Uterus (tissue), 4 donors: ENCODE measurements at places on chromosomes 1 and 21. TPM values are rescaled to one million over a fixed set of nuclear protein-coding genes. Genes with fewer than 3 reads are reported as not detected.
A peak's percentile ranks its signal among the peaks of the same experiment; 100 is the strongest.

DNA sequence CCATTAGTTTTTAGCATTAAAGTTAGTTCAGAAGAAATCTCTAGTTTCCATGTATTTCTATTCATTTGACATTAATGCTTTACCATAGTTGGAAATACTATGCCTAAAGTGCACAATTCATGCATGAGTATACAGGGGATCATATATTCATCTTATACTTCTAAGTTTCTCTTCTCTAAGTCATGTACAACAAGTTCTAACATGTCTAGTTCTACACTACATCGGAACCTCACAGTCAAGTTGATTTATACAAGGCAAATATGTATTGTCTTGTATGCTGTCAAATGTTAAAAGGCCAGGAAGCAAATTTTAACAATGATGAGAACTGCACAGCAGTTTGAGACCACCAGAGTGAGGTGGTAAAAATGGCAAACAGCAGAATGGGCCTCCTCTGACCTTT lies 22.9 kb upstream of the MOB3C start:
- H3K36me3 ChIP-seq, result no peaks in the 10 kb centered on the region
- no peak overlapping the region for H3K27ac ChIP-seq
- DNase-seq, result no peak
- no peaks in the 10 kb centered on the region for H3K4me1 ChIP-seq
- H3K27me3 ChIP-seq, result no peaks in the 10 kb centered on the region

DNA sequence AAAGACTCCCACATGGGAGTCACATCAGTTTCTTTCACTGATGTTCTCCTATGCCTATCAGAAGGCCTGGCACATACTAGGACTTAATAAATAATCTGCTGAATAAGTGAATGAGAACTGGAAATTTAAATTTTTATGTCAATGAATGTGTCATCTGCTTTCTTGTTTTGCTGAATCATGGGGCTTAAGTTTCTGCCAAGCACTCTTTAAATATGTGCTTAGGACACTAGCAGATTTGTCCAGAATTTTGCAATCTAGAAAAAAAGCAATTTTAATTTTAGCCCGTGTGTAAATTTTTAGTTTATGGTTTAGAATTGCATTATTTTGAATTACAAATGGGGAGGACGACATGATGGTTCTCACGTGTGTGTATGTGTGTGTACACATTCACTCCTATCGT lies 803.1 kb downstream of the USP25 start:
- H3K4me3 ChIP-seq, result no peak overlapping the region
- no peak for DNase-seq
- peak overlapping the region; percentile 88 for H3K27ac ChIP-seq
- no peaks in the 10 kb centered on the region for H3K27me3 ChIP-seq
- no peaks in the 10 kb centered on the region for H3K36me3 ChIP-seq
- H3K4me1 ChIP-seq, result no peaks in the 10 kb centered on the region

GRCh38 chr1:54421101-54421504 lies 14.9 kb upstream of the SSBP3 start:
- no peak overlapping the region for H3K27ac ChIP-seq
- H3K36me3 ChIP-seq, result no peaks in the 10 kb centered on the region
- no peaks in the 10 kb centered on the region for H3K27me3 ChIP-seq
- no peaks in the 10 kb centered on the region for H3K4me1 ChIP-seq

GRCh38 chr1:25083481-25084345 lies 148.6 kb downstream of the SYF2 start:
- no peaks in the 10 kb centered on the region for H3K27me3 ChIP-seq
- DNase-seq, result no peak
- H3K36me3 ChIP-seq, result no peaks in the 10 kb centered on the region
- no peaks in the 10 kb centered on the region for H3K4me1 ChIP-seq
- no peak overlapping the region for H3K27ac ChIP-seq

GRCh38 chr1:27098431-27099134 lies 56.3 kb downstream of the SLC9A1 start:
- no peaks in the 10 kb centered on the region for H3K27me3 ChIP-seq
- H3K4me1 ChIP-seq, result peaks cover 6% of the 10 kb centered on the region
- H3K36me3 ChIP-seq, result no peaks in the 10 kb centered on the region

- no peaks in the 10 kb centered on the region for H3K4me1 ChIP-seq
- DNase-seq, result no peak
- no peaks in the 10 kb centered on the region for H3K27me3 ChIP-seq
- H3K27ac ChIP-seq, result no peak overlapping the region
These were observed 2.6 kb downstream of the CSF3R start for GRCh38 chr1:36480161-36480560.

- H3K4me3 ChIP-seq, result no peak overlapping the region
- no peak for DNase-seq
- no peaks in the 10 kb centered on the region for H3K36me3 ChIP-seq
- H3K27ac ChIP-seq, result no peak overlapping the region
These were observed 234.9 kb downstream of the RHOU start for GRCh38 chr1:228969953-228970800.

IGSF3 gene
- 11.6 TPM for total RNA-seq

- H3K27ac ChIP-seq, result peak overlapping the region; percentile 39
- peaks cover 11% of the 10 kb centered on the region for H3K4me1 ChIP-seq
- peak; percentile 13 for DNase-seq
- no peaks in the 10 kb centered on the region for H3K36me3 ChIP-seq
These were observed 79.5 kb downstream of the STUM start for GRCh38 chr1:226627924-226628611.

DNA sequence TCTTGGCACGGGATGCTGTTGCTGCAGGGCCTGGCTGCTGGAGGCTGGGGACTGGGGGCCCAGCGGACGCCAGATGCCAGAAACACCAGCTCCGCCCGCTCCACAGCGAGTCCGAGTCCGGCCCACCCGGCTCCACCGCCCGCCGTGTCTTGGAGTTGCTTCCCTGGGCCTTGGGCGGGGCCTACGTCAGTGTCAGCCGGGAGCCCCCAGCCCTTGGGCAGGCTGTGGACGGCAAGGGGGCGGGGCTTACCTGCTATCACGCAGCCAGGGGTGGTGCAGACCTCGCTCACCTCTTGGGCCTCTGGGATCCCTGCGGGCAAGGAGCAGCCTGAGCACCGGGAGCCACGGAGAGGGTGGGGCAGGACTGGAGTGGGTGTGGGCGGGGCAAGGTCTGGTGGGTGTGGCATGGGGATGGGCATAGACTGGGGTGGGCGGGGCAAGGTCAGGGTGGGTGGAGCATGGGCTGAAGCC lies 21.8 kb downstream of the MMEL1 start:
- H3K36me3 ChIP-seq, result no peaks in the 10 kb centered on the region
- DNase-seq, result no peak
- H3K27me3 ChIP-seq, result no peaks in the 10 kb centered on the region
- no peak overlapping the region for H3K27ac ChIP-seq

LAD1 gene
- 4.8 TPM for total RNA-seq

- DNase-seq, result no peak
- H3K36me3 ChIP-seq, result no peaks in the 10 kb centered on the region
- H3K27me3 ChIP-seq, result no peaks in the 10 kb centered on the region
- H3K4me3 ChIP-seq, result no peak overlapping the region
These were observed 9.7 kb downstream of the CD2 start for GRCh38 chr1:116763787-116764465.

- H3K27me3 ChIP-seq, result no peaks in the 10 kb centered on the region
- peaks cover 6% of the 10 kb centered on the region for H3K4me1 ChIP-seq
- H3K36me3 ChIP-seq, result no peaks in the 10 kb centered on the region
- H3K4me3 ChIP-seq, result no peak overlapping the region
These were observed 21.3 kb downstream of the TMCC2 start for GRCh38 chr1:205248793-205249601.

- H3K4me3 ChIP-seq, result peak overlapping the region; percentile 75
- no peak for DNase-seq
- no peaks in the 10 kb centered on the region for H3K36me3 ChIP-seq
- H3K4me1 ChIP-seq, result peaks cover 6% of the 10 kb centered on the region
These were observed 506 bp downstream of the C1orf50 start for GRCh38 chr1:42767510-42768000.

DNA sequence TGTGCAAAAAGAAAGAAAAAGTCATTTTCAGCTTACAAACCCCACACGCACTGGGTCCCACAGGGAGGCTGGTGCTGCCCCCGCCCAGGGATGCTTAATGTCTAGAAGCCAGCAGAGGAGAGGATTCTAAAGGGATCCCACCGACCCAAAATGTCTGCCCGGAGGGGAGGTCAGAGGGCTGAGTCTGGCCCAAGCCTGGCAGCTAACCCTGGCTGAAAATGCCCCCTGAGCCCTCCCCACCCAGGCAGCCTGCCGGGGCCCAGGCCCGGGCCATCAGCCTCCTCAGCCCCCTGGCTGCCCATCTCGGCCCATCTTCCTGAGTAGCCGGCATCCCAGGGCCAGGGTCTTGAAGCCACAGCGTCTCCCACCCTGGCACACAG lies 33.5 kb downstream of the ACOT7 start:
- H3K27me3 ChIP-seq, result no peaks in the 10 kb centered on the region
- no peak overlapping the region for H3K4me3 ChIP-seq
- no peaks in the 10 kb centered on the region for H3K4me1 ChIP-seq
- peak overlapping the region; percentile 73 for H3K27ac ChIP-seq

HSD11B1 gene
- 12.8 TPM for total RNA-seq

FCGR3B gene
- 1.1 TPM for total RNA-seq

SMIM1 gene
- total RNA-seq, result 4.4 TPM

GRCh38 chr1:83064589-83065242 lies 934.2 kb downstream of the TTLL7 start:
- H3K36me3 ChIP-seq, result no peaks in the 10 kb centered on the region
- no peak overlapping the region for H3K4me3 ChIP-seq
- no peaks in the 10 kb centered on the region for H3K4me1 ChIP-seq
- no peak for DNase-seq
- no peaks in the 10 kb centered on the region for H3K27me3 ChIP-seq
- no peak overlapping the region for H3K27ac ChIP-seq

GRCh38 chr1:219882096-219882495 lies 46.3 kb downstream of the SLC30A10 start:
- DNase-seq, result no peak
- H3K27ac ChIP-seq, result no peak overlapping the region
- no peaks in the 10 kb centered on the region for H3K36me3 ChIP-seq
- H3K4me3 ChIP-seq, result no peak overlapping the region
- no peaks in the 10 kb centered on the region for H3K4me1 ChIP-seq

DNA sequence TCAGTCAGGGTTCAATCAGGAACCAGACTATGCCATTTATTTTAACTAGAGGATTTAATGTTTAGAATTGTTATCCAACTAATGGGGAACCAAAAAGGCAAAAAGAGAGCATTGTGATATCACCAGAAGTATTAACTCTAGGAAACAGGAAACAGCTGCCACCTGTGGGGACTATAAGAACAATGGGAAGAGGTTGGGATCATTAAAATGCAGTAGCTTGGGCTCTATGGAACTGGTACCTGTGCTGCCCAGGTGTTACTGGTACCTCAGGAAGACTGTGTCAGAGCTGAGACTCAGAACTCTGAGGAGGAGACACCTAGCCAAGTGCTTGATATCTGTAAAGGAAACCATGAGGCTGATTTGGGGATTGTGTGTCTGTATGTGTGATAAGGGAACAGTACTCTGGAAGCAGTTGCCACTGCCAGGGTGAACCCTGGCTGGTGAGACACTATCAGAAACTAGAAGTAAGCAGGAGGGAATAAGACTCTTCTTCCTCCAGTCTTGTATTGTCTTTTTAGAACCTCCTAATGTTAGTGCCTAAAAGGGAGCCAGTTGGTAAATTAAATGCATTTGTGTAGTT lies 49.4 kb downstream of the MAN1A2 start:
- H3K4me1 ChIP-seq, result no peaks in the 10 kb centered on the region
- H3K36me3 ChIP-seq, result no peaks in the 10 kb centered on the region
- no peak overlapping the region for H3K27ac ChIP-seq
- no peak for DNase-seq

DNA sequence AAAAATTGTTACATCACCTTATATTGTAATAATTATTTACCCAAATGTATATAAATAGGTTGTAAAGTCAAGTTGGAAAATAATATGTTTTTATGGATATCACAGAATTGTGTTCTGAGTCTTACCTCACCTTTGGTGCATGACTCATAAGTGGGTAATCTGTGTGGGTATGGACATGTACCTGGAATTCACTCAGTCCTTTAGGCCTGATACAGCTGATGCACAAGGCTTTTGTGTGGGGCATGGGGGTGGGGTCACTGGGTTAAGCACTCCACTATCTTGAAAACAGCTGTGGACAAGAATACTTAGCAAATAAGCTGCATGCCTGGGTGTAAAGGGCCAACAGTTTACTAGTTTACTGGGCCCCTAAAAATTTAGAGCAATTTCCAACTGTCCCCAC lies 34.4 kb downstream of the INKA2 start:
- no peaks in the 10 kb centered on the region for H3K27me3 ChIP-seq
- no peaks in the 10 kb centered on the region for H3K4me1 ChIP-seq
- no peak overlapping the region for H3K27ac ChIP-seq
- DNase-seq, result no peak

CNTN2 gene
- not detected for total RNA-seq

DNA sequence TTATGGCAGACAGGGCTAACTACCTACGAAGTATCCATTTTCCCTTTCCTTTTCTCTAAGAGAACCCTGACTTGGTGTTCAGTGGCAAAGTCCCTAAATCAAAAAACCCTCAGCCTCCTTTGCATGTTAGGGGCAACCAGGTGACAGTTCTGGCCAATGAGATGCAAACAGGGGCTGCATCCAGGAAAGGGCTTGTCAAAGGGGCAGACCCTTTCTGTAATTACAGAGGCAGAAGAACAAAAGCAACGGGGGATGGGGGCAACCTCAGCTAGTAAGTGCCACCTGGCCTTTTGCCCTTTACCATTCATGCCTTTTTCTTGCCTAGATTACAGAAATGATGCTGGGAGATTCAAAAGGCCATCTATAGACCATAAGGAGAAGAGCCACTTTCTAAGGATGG lies 34.4 kb downstream of the GLUL start:
- H3K4me1 ChIP-seq, result no peaks in the 10 kb centered on the region
- DNase-seq, result no peak
- no peak overlapping the region for H3K27ac ChIP-seq
- H3K27me3 ChIP-seq, result no peaks in the 10 kb centered on the region
- no peaks in the 10 kb centered on the region for H3K36me3 ChIP-seq

DNA sequence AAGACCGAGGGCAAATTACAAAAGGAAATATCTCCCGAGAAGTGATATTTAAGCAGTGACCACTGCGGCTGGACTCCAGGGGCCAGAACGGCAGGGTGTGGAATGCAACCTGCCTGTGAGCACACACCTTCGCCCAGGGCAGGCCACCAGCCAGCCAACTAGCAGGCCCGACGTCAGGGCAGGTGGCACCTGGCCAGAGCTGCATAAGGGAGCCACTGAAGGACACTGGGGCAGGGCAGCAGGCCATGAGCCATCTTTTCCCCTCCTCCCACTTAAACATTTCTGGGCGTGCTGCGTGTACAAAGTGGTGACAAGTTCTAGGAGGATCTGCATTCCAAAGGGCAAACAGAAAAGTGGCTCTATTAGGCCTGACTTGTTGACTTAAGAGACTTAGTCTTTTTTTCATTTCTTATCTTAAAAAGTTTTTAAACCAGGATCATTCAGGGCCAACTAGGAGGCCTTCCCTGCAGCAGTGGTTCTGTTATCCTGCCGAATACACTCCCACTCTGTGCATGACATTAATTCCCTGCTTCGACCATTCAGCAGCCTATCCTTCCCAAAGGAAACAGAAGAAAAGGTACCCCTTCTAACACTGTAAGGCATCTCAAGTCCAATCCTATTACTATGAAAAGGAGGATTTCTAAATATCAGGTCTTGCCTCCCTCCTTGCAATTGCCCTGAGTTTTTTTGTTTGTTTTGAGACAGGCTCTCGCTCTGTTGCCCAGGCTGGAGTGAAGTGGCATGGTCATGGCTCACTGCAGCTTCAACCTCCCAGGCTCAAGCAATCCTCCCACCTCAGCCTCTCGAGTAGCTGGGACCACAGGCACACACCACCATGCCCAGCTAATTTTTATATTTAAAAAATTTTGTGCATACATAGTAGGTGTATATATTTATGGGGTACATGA lies 96.3 kb downstream of the BCAR3 start:
- H3K36me3 ChIP-seq, result no peaks in the 10 kb centered on the region
- peak; percentile 33 for DNase-seq
- no peaks in the 10 kb centered on the region for H3K4me1 ChIP-seq

- peaks cover 5% of the 10 kb centered on the region for H3K4me1 ChIP-seq
- DNase-seq, result peak; percentile 45
- no peak overlapping the region for H3K4me3 ChIP-seq
- no peaks in the 10 kb centered on the region for H3K36me3 ChIP-seq
These were observed 23.6 kb upstream of the KIRREL1 start for GRCh38 chr1:157969697-157970485.

MIXL1 gene
- total RNA-seq, result not detected

AK2 gene
- 55.0 TPM for total RNA-seq
